DMS 273 treated with DMSO at 0.1 percent for 48 hours (cell line): ENCODE measurements at places on chromosomes 11 and 22.

- DNase-seq = no peak
Measured at GRCh38 chr11:19116276-19116970, 545 bp upstream of the ZDHHC13 start.

DNA sequence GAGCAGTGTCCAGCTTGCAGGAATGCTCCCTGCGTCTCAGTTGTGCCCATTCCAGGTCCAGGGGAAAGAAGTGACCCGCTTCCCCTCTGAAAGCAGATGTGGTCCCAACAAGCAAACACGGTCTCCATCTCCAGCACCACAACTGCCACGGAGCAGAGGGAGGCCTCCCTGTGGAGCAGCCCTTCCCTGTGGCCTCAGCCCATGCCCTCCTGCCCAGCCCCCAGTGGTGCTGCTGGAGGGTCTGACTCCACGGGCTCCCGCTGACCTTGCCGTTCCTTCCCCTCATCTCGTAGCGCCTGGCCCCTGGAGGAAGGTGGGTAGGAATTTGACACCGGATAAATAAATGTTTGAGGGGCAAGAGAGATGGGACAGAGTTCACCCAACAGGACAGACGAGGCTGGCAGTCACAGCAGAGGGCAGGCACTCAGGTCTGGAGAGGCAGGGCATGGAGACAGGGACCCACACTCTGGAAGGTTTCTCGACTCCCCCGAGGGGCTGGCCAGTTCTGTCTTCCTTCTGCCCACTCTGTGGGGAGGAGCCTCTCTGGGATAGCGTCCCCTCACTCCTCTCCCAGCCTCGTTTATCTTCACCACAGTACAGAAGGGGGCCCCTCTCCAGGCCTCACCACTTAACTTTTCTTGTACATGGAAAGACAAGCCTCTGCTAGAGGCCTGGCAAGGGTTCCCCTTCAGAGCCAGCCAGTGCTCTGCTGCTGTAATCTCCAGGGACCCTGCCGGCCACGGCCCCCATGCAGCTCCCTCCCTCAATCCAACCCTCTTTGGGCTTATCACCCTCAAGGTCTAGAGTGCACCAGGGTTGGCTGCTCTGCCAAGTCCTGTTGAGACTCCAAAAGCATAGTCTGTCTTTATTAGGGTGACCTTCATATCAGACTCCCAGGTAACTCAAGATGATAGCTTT lies 7.5 kb upstream of the ST3GAL4 start:
- DNase-seq = no peak

DNA sequence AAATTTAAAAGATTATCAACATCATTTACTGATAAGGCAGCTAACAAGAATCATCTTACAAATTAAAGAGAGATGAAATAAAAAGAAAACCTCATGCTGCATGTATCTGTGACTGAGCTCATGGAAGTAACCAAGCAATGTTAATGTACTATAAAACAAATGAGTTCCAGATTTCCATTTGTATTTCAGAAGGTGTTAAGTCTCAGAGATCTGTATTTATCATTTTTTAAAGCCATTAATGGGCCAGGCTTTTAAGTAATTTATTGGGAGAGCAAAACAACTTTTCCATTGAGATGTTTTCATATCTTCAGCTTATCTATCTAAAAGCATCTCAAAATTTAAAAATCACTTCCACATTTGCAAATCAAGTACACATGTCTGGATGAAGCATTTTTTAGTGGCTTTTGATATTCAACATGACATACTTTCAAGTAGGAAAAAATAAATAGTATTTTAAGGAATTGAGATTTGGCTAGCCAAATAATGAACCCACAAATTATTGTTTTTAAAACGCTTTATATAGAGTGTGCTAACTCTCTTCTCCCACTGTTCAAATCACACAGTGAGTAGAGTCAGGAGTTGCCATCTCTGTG lies 17.9 kb upstream of the BBOX1 start:
- no peak for DNase-seq

- no peak for DNase-seq
Measured at GRCh38 chr11:111344032-111344431, 35.0 kb downstream of the POU2AF1 start.

GRCh38 chr22:19271856-19272535 lies 19.5 kb downstream of the CLTCL1 start:
- no peak for DNase-seq

GRCh38 chr11:75938543-75938942 lies 123.5 kb downstream of the UVRAG start:
- no peak for DNase-seq

DNA sequence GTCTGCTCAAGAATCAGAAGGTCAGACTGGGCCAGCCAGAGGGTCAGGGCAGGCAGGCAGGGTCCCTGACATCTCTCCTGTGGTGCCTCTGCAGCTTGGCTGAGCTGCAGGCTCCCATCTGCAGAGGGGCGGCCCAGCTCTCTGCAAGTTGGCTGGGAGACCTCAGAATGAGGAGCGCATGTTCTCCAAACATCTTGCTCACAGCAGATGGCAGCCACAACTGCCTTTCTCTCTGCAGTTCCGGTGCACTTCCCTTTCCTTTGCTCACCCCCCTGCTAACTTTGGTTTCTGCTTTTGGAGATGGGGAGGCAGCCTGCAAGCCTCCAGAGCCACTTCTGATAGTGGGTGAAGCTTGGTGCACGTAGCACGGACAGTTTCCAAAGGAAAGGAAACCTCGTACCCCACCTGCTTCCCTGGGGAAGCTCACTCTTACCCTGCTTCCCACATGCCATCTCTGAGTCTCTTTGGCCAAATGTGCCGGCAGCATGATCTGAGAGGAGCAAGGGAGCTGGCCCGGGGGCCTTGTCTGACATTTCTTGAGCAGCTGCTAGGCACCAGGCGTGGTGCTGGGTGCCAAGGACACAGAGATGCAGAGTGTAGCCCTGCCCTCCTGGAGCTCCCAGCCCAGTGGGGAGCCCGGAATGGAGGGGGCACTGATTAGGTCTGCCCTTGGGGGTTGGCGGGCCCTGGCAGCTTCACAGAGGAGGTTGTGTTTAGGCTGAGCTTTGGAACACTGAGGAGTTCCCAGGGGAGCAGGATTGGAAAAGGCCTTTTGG lies 18.2 kb downstream of the DAGLA start:
- peak; percentile 76 for DNase-seq

DNA sequence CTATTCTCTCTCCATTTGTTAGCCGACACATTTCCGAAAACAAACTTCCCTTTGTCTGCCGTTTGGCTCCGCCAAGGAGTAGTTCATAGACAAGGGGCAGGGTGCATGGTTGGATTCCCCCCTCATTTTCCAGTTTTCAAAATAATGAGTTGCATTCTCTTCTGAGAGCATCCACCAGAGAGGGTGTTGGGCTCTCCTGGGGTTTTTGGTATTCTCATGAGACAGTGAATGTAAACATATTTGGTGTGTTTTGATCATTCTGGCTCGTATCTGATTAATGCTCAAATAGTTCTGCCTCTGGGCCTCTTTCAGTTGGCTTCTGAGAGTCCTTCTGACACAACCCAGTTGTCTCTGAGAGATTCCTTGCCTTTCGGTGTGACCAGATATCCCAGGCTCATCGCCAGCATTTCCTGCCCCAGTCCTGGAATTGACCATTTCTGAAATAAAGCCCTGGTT lies 21.7 kb downstream of the GRAMD4 start:
- no peak for DNase-seq

DNA sequence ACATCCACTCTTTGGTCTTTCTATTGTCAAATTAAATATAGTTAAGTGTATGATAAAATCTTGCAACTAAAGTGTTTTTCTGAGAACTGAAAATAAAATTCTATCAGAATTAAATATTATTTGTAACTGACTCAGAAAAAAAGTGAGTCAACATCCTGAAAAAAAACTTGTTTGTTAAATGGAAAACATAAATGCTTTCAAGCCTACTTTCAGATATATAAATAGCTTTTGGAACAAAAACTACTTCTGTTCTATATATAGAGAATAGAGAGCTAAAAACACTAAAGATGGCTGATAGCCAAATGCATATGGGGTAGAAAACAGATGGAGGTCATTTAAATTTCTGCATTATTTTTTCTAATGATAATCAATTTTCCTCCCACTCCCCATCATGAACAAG lies 61.8 kb downstream of the PIK3C2A start:
- DNase-seq = no peak

GRCh38 chr11:79167510-79168188 lies 273.2 kb downstream of the TENM4 start:
- no peak for DNase-seq

GRCh38 chr22:46115388-46115678 lies 35.0 kb upstream of the PPARA start:
- no peak for DNase-seq

- DNase-seq = no peak
Measured at GRCh38 chr22:42910221-42910942, 53.3 kb upstream of the ARFGAP3 start.

- no peak for DNase-seq
Measured at GRCh38 chr22:41047801-41048211, 44.6 kb upstream of the EP300 start.

DNA sequence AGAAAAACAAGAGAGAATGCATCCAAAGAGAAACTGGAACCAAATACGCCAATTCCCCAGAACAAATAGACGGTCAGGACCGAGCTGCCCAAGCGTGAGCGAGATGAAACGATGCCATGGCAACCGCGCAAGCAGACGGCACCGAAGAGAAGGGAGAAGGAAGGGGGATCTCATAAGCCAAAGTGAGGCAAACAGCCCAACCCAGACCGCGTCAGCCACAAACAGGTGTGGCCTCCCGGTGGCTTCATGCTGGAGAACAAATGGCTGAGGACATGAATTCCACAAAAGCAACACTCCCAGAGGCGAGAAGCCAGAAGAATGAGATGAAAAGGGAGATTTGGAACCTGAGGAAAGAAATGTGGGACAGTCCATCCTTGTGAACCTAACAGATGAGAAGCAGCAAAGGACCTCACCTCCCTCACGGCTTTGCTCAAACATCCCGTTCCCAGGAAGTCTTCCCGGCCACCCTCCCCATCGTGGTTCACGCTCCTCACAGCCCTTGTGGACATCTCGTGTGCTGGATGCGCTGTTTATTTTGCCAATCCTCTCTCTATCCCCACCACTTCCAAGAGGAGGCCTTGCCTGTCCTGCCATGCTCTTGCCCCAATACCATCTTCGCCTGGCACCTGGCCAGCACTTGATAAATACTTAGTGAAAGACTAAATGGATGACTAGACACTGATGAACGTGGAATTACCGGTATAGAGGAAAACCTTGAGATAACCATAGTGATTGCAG lies 89.1 kb upstream of the RTL6 start:
- no peak for DNase-seq

DNA sequence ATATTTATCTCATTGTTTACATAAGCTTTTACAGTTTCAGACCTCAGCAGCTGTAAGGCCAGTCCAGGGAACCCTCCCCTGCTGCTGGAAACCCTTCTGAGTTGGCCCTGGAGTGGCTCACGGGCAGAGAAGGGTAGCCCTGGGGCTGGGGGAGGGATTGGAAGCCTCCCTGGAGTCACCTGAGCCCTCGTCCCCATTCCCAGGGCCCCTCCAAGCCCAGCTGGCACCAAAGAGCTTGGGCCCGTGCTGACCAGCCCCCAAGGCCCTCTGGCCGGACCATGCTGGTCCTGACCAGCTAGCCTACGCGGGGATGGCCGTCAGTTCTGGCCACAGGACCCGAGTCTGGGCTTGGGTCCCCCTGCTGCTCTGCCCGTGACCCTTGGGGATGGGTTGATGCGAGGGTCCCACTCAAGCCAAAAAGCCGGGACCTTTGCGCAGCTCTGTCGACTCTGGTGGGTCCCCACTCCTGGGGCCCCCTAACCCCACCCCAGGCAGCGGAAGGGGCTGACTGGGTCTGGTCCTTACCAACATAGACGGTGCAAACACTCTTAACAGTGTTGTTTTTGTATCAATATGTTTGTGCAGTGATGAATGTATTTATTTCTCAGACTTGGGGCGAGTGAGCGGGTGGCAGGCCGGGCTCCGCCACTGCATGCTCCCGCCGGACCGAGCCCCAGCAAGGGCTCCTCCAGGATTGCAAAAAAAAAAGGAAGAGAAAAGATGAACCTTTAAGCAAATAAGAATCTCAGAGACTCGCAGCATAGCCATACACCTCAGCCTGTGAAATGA lies 17.5 kb upstream of the TMEM191C start:
- no peak for DNase-seq

DNA sequence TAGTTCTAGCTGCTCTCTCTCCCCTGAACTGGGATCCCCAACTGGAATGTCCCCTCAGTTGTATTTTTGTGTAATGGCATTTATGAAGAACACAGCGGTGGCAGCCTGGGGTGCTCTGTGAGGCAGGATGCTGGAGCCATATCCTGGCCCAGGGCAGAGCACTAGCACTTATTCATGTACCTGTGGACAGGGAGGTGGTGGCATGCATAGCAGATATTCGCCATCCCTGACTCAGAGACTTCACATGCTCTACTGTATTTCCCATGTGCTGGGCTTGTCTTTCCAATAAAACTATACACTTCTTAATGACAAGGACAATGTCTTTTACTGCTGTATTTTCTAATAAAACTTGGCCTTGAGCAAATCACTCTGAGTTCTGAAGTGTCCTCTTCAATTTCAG lies 125.3 kb downstream of the ADAMTS15 start:
- no peak for DNase-seq

GRCh38 chr11:62273789-62274275 lies 3.9 kb downstream of the SCGB2A2 start:
- no peak for DNase-seq

- no peak for DNase-seq
Measured at GRCh38 chr11:69416762-69417698, 64.4 kb upstream of the LINC01488 start.

GRCh38 chr11:17529844-17530185 lies 14.4 kb downstream of the USH1C start:
- DNase-seq = no peak

GRCh38 chr11:129729216-129729615 lies 86.4 kb upstream of the TMEM45B start:
- DNase-seq = no peak

- DNase-seq = peak; percentile 34
Measured at GRCh38 chr11:2314525-2315394, 12.9 kb downstream of the TSPAN32 start.

DNA sequence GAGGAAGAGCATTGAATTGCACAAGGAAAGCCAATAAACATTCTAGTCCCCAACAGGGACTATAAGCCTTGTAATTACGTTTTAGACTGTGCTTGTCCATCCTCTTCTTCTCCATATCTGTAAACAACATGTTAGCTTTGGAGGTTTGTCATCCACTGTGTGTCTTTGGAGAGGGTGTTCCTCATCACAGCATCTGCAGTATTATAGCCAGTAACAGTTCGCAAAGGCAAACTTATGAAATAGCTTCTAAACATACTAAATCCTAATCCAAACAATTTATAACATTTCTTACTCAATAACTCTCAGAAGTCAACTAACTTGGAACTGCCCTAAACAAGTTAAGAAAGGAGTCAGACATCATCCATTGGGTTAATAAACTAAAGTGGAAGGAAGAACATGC lies 10.3 kb upstream of the BDNF start:
- DNase-seq = no peak
